Stimulated activated CD8-positive, alpha-beta memory T cell treated with anti-CD3 and anti-CD28 coated beads, Interleukin-15, amount 100 ng/mL, for 24 hours (primary cell): ENCODE measurements at places on chromosomes 12 and 14.

DNA sequence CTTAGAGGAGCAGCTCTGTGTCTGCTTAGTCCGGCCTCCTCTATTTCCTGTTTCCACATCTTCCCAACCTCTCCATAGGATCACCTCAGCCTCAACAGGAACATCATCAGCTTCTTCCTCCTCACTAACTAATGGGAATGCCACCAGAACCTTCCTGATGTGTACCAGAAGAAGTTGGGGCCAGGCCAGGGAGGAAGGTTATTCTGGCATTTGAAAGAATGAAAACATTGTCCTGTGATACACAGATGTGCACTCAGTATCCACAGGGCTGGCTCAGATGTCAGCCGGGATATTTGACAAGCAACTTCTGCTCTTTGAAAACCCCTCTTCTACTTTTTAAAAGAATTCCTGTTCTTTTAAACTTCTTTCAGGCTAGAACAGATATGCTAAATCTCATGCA lies 63.6 kb downstream of the TMEM30B start:
- DNase-seq: no peak

GRCh38 chr12:112380663-112381405 lies 1.4 kb downstream of the HECTD4 start:
- no peak for DNase-seq

- DNase-seq: no peak
These were observed 155.9 kb downstream of the SLC41A2 start for GRCh38 chr12:104802208-104802607.

DNA sequence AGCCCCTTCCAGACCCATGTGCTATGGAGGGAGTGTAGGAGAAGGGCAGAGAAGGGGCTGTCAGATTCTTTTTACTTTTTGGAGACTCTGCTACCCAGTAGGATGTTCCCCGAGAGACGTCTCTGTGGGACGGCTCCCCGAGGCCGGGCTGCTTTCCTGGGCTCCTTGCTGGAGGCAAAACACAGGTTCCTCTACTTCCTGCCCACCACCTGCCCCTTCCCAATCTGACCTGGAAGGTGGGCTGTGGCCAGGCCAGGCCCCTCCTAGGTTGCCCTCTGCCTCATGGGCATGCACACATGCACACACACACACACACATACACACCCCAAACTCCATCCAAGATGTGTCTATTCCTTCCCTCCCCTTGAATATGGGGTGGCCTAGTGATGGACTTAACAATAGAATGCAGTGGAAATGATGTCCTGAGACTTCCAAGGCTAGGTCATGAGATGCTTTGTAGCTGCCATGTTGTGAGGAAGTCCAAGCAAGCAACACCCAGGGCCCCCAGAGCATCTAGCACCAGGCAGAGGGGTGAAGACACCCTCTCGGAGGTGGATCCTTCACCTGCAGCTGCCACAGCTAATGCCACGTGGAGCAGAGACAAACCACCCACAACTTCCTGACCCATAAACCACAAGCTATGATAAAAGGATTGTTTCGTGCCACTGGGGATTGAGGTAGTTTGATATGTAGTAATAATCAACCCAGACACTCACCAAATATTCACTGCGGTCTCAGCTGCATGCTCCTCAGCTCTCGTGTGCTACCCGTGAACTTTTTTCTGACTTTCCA lies 1.6 kb upstream of the ASB2 start:
- DNase-seq: no peak

DNA sequence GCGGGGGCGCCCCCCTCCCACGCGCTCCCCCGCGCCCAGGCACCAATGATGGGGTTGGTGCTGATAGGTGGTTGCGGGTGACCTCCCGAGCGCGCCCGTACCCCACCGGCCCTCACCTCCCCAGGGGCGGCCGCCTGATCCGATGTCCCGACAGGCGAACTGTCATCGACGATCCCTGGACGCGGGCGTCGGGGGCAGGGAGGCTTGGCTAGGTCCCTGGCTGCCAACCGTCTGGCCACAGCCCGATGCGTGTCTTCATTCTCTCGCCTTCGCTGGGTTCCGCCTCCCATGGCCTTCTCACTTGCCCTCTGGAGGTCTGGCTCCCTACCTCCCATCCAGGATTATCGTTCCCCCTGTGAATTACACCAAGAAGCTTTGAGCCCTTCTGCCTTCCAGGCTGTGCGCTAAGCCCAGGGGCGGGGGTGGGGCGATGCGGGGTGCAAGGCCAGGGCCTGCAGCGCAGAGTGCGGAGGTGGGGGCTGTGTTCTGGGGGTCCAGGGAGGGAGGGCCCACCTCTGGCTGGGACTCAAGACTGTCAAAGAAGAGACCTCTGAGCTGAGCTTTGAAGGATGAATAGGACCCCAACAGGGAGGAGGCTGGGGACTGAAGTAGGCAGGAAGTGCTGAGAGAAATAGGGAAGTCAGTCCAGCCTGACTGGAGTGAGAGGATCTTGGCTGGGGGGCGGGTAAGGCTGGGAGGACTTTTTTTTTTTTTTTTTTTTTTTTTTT lies 7.7 kb upstream of the RACGAP1 start:
- no peak for DNase-seq

GRCh38 chr14:95339301-95339865 lies 19.7 kb upstream of the CLMN start:
- no peak for DNase-seq

GRCh38 chr14:56549721-56550120 lies 29.9 kb upstream of the TMEM260 start:
- DNase-seq: no peak

GRCh38 chr12:69252033-69252432 lies 12.7 kb downstream of the CPSF6 start:
- no peak for DNase-seq

DNA sequence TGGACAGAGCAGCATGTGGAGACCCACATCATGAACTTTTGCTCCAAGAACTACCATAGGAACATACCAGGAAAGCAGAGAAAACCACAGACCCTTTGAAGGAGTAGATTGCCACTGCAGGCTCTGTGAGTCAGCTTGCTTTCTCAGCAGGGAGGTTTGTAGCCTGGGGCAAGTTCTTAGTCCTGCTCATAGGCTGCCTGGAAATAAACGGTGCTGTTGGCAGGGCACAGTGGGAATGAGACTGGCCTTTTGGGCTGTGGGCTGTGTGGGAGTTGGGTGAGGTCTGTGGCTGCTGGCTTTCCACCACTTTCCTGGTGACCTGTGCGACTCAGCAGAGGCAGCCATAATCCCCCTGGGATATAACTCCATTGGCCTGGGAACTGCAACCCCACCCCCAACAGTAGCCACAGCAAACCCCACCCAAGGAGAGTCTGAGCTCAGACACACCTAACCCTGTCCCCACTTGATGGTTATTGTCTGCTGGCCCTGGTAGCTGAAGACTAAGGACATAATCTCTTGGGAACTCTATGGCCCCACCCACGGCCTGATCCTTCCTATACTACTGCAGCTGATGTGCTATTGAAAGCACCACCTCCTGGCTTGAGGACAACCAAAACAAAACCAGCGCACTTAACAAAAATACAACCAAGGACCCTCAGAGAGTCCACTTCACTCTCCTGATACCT lies 192.1 kb upstream of the GARIN6 start:
- no peak for DNase-seq

GRCh38 chr12:100982511-100983183 lies 188.1 kb downstream of the ANO4 start:
- no peak for DNase-seq

DNA sequence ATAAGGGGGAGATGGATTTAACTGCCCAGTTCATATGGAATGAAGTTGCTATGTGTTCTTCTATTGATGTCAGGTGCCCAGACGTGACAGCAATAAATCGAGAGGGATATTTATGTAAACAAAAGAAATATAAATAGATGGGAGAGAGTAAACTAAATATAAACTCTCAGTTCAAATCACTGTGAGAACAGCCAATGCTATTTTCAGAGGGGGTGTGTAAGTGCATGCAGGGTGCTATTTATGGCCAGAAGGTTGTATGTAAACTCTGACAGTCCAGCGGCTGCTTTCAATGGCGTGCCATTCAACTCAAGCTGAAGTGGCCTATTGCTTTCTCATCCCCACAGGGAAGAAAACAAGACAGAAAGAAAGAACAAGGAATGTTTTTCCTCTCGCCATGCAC lies 127.2 kb downstream of the KCNA5 start:
- DNase-seq: no peak

DNA sequence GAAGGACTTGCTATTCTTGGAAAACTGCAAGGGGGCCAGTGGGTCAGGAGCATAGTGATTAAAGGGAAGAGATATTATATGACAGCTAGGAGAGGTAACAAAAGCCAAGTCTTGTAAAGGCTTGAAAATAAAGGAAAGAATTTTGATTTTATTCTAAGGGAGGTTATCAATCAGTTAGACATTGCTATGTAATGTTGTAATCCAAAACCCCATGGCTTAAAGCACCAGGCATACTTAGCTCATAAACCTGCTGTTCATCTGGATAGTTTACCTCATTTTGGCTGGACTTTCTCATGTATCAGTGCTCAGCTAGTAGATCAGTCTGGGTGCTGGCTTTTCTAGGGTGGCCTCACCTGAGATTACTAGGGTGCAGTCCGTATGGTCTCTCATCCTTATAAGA lies 680.9 kb upstream of the LMO3 start:
- DNase-seq: no peak

DNA sequence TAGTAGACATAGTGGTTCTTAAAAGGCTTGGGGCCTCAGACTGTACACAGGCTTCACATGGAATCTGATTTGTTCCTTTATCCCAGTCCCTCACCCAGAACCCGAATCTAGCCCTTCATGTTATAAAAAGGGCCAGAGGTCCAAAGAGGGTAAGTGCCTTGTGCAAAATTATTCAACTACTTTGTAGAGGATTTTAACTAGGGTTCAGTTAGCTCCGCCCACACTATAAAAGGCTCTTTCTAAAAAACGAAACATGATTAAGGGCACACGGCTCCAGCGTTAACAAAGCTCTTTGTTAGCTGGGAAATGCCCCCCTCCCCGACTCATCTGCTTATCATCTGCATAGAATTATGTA lies 3.2 kb upstream of the SOCS2 start:
- DNase-seq: no peak

GRCh38 chr14:77964586-77964985 lies 164.7 kb downstream of the ADCK1 start:
- DNase-seq: no peak

DNA sequence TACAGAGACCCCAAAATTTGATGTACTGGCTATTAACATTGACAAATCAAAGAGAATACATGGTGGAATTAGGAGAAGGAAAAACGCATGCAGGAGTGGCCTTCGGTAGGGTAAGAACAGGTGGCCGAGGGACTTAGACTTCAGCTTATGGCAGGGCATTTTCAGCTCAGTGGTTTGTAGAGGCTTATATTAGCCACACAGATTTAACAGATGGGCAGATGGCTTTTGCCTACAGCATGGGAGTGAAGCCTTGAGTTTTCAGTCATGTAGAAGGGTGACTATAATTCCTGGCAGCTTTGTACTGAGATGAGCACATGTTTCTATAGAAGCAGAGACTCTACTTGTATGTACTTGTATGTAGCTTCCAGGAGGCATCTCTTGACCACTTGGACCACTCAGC lies 40.9 kb upstream of the PLEKHA5 start:
- DNase-seq: no peak

DNA sequence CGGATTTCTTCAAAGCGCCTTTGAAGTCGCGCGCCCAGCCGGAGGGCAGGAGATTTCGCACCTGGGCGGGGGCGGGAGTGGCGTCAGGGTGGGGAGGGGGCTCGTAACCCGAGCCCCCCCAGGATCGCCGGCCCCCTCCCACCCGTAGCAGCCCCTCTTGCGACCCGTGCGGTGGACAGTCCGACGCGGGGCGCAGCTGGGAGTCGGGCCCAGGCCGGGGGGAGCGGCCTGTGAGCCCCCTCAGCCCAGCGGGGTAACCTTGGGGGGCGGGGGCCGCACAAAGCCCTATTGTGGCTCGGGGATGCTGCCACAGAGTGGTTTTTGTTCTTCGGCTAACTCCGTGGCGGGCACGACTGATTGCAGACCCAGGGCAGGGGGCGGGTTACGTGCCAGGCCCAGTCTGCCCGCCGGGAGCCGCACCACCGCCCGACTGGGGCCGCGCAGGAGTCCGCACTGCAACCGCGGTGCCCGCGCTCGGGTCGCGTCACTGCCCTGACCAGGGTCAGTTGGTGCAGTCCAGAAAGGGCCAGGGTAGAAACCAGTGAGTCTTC lies 4.2 kb upstream of the AAAS start:
- no peak for DNase-seq

- no peak for DNase-seq
These were observed 16.4 kb downstream of the FOS start for GRCh38 chr14:75295061-75295461.

GRCh38 chr14:51479584-51480325 lies 172.0 kb upstream of the FRMD6 start:
- DNase-seq: no peak

- DNase-seq: no peak
These were observed 122.9 kb downstream of the PAX9 start for GRCh38 chr14:36784541-36784940.

DNA sequence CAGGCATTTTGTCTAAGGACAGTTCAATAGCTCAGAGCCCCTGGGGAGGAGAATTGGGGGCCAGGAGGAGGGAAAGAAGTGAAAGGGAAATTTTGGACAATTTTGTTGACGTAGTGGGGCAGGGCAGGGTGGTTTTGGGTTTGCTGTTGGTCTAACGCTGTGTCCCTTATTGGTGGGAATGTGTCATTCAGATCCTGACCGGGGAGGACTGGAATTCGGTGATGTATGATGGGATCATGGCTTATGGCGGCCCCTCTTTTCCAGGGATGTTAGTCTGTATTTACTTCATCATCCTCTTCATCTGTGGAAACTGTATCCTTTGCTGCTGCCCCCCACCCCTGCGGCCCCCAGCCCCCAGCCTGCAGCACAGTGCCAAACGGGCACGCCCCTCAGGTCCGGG lies 212.1 kb upstream of the FKBP4 start:
- no peak for DNase-seq

GRCh38 chr12:25384893-25385248 lies 134.1 kb upstream of the KRAS start:
- DNase-seq: no peak

GRCh38 chr14:67237591-67237990 lies 3.6 kb upstream of the PALS1 start:
- DNase-seq: no peak

- DNase-seq: no peak
These were observed 118.5 kb downstream of the GTF2A1 start for GRCh38 chr14:81102217-81102616.

- DNase-seq: no peak
These were observed 71.7 kb upstream of the GPATCH2L start for GRCh38 chr14:76080025-76080424.

DNA sequence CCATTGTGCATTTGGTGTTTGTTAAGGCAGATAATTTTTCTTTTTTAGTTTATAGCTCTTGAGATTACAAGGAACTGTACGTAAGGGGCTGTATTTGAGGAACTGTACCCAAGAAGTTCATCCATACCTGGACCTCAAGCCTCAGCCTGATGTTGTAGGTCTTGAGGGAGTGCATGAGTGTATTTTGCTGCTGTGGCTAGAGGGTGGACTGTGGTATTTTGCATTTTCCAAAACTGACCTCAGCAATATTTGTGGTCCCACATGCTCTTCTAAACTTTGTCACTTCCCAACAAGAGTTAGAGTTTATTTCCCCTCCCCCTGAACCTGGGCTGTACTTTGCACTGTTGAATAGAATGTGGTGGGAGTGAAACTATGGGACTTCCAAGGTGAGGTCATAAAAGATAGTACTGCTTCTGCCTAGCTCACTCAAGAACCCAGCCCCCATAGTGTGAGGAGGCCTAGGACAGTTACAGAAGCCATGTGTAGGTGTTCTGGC lies 42.2 kb upstream of the FBXO33 start:
- DNase-seq: no peak

GRCh38 chr14:85675957-85676356 lies 146.0 kb downstream of the FLRT2 start:
- no peak for DNase-seq

- no peak for DNase-seq
These were observed 37.0 kb upstream of the SFSWAP start for GRCh38 chr12:131673888-131674257.

GRCh38 chr14:32166029-32166428 lies 35.8 kb upstream of the RNU6-7 start:
- DNase-seq: no peak
